ENCODE measurements at places on chromosomes 3 and 15.
A peak's percentile ranks its signal among the peaks of the same experiment; 100 is the strongest.

DNA sequence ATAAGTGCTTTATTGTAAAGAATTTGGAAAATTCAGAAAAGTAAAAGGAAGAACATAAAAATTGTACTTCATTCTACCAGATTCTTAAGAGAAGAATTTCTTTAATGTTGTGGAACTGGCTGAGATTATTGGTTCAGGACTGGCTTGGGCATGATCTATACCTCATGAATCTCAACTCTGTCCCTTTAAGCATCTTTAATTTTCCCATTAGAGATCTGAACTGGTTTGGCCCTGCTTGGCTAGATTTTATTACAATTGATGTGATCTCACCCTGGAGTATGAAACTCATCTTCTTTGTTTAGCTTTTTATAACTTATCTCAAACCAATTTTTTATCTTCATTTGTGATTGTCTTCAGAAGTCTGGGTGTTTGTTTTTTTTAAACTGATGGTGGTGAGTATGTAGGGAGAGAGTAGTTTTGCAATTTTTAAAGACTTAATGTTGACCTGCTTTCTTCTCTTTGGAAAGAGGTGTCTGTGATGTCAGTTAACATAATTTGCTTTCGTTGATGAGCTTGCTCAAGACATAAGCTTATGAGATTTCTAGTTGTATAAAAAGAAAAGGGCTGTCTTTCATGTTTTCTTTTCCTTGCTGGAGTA is 61.9 kb downstream of the ZNF609 start:
- DNase-seq: no peak

DNA sequence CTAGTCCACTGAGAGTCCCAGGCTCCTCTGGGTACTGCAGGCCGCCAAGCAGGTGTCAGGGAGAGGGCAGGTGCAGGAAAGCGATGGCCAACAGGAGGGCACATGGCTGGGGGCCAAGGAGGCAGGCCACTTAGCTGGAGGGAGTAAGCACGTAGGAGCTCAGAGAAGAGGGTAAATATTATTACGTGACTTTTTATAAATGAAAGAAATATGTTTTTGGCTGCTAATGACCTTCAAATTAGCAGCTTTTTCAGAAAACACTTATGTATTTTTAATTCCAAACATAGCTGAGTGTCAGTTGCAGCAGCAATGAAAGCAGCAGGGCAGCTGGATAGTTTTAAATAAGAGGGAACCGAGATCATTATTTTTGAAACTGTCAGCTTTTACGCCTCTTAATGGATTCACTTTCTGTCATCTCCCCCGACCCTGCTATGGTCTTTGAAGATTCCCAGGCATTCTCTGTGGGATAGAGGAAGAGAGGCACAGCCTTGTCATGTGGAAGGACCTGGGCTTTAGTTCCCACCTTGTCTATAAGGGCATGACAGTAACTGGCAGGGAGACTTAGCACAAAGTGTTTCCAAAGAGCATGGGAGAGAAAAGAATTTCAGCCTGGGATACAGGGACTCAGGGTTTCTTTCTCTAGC is 477.1 kb downstream of the EPHB1 start:
- no peak for DNase-seq

DNA sequence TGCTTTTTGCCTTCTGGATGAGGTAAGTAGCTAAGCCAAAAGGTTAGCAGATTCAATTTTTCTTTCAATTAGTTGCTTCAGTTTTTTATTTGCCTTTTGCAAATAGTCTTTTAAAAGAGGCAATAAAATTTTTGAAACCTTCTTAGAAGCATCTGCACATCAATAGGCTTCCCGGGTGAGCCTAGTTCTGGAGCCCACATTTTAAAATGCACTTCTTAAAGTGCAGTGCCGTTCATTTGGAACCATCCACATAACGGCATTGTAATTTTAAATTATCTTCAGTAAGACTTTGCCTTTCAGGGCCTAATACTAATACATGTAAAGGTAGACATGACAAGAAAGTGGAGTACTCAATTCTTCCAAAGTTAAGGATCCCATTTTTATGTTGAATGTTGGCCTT is 269.2 kb downstream of the THSD4 start:
- DNase-seq: no peak

DNA sequence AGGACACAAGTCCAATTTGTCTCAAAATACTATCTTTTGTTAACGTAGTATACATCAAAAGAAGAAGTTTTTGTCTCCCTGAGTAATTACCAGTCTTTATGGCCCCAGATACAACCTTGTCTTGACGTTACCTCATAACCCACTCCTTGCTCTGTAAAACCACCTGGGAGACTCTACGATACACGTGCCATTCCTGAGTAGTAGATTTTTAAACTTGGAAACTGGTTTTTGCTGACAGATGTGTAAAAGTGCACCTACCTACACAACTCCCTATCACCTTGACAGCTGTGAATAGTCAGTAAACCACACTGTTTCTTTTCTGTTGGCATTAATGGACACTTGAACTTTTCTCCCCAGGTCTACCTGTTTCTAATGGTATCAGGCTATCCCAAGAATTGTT is 51.7 kb upstream of the RARB start:
- DNase-seq: no peak

DNA sequence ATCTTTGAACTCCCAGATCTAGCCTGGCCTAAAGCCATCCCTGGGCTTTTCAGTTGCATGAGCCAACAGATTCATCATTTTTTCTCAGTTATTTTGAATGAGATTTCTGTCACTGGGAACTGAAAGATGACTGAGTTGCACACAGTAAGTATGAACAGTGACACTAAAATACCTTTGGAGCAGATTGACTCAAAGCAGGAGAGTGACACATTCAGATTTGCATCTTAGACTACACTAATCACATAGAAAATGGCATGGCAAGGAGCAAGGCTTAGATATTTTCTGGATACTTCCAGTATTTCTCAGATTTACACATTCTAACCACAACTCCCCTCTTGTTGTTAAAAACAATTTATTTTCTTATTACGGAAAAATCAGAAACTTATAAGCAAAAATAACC is 32.8 kb downstream of the SEC62 start:
- DNase-seq: no peak

- no peak for DNase-seq
These were observed 12.7 kb upstream of the TMCO5A start for GRCh38 chr15:37921527-37922385.

DNA sequence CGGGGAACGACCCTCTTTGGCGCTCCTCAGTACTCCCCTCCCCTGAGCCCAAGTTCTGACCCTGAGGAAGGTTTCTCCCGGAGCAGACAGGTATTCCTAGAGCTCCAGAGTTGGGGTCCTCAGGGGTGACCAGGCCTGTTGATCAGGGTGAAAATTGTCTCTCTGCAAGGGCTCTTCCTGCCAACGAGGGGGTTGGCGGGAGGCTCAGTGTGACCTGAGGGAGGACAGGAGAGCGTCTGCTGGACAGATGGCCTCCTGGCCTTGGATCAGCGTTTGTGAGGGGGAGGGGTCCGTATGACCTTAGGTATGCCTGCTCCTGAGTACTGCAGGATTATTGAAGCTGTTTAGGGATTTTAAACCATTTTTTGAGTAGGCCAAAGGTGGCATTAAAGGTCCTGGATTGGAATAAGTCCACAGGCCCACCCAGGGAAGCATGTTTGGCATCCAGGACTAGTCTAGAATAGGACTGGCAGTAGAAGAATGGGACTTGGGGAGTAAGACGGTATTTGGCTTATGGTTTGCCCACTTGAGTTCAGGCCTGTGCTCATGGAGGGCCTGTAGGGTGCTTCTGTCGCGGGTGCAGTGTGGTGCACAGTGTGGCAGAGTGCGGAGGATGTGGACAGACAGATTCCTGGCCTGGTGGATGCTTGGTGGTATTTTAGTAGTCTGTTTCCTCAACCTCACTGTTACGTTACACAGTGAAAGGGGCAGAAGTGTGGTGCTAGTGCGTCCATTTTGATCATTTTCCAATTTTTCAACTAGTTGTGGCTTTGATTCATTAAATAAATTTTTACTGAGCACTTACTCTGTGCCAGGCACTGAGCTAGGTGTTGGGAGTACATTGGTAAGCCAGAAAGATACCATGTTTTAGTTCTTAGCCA is 959 bp downstream of the ZNF592 start:
- peak; percentile 18 for DNase-seq

DNA sequence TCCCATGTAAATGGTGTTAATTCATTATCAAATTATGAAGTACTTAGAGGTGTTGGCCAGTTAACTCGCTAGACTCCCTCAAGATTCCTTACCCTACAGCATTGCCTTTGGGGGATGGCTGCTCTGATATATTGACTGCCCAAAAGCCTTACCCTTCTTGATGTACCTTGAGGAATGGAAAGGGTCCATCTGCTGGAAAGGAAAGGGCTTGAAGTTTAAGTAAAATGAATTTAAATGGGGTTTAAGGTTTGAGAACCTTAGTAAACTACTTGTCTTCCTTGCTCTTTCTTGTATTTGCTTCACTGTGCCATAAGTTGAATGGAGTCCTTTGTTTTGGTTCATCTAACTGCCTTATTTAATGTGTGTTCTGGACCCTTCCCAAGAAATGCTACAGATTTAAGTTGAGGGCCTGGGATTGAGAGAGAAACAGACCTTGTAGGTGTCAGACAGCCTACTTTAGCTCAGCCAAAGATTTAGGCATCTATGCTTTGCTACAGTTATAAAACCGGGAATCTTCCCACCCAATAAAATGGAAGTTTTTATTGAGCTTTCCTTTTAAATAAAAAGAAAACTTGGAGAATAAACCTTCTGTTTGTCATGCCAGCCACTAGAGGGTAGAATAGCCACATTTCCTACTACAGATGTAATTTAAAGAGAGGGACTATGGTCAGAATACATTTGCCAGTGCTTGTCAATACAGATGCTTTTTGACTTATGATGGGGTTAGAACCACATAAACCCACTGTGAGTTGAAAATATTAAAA is 25.3 kb downstream of the CMSS1 start:
- DNase-seq: peak; percentile 54

DNA sequence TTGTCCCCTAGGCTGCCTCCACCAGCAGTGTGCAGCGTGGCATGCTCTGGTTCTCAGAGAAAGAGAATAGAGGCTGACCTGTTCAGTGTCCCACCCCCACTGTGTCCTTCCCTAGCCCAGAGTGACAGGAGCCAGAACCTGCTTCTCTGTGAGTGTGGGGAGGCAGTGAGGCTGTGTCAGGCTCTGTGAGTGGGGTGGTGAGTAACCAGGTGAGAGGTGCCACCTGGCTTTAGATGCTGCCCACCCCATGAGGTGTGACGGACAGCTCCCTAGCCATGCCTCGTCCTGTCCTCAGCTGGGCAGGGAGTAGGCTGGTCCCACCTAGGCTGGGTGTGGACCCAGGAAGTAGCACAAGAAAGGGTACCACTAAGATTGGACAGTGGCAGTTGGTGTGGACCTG is 6.3 kb downstream of the TEX264 start:
- DNase-seq: no peak

DNA sequence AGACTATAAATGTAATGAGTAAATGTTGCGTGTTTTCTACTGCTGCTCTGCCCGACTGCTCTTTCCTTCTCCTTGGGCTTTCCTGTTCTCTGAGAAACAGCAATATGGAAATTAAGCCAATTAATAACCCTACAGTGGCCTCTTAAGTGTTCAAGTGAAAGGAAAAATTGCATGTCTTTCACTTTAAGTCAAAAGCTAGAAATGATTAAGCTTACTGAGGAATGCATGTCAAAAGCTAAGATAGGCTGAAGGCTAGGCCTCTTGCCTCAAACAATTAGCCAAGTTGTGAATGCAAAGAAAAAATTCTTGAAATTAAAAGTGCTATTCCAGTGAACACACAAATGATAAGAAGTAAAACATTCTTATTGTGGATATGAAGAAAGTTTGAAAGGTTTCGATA is 55.0 kb downstream of the ATP2C1 start:
- DNase-seq: no peak

DNA sequence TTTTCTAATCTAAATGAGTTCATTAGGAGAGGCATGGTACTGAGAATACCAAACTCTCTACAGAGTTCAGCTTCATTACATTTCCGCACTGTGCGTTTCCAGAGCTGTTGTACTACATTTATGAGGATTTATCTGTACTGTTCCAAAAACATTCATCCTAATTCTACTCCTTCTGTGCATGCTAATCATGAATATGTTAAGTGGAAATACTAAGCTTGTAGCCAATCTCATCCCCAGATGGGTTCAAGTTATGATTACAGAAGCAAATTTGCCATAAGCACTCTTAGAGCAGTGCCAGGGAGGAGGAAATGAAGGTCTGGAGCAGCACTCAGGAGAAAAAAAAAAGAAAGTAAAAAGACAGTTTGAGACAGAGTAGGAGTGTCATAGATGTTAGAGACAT is 544.3 kb downstream of the GBE1 start:
- DNase-seq: no peak

- DNase-seq: no peak
These were observed 142.4 kb downstream of the TIGIT start for GRCh38 chr3:114436182-114436581.

DNA sequence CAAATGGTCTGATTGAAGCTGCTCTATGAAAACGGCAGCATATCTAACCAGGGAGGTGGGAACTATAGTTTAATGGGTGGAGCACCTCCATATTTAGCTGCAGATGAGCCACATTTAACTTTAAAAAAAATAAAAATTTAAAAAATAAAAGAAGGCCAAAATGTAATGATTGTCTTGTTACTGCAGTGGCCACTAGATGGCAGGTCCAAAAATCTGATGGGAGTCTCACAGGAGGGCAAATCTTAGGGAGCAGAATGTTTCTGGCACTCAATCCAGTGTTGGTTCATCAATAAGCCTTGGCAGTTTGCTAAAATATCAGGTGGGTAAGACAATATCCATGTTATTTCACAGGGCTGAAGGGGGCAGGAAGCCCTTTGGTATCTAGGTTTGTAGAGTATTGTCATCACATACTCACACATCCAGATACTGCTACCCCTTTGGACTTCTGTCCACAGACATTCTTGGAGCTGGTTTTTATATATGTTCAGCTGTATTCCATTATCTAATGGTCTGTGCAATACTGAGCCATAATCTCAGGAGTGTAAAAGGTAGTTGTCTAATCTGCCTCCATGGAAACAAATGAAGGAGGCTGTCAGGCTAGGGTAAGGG is 233.3 kb downstream of the TIGIT start:
- no peak for DNase-seq

DNA sequence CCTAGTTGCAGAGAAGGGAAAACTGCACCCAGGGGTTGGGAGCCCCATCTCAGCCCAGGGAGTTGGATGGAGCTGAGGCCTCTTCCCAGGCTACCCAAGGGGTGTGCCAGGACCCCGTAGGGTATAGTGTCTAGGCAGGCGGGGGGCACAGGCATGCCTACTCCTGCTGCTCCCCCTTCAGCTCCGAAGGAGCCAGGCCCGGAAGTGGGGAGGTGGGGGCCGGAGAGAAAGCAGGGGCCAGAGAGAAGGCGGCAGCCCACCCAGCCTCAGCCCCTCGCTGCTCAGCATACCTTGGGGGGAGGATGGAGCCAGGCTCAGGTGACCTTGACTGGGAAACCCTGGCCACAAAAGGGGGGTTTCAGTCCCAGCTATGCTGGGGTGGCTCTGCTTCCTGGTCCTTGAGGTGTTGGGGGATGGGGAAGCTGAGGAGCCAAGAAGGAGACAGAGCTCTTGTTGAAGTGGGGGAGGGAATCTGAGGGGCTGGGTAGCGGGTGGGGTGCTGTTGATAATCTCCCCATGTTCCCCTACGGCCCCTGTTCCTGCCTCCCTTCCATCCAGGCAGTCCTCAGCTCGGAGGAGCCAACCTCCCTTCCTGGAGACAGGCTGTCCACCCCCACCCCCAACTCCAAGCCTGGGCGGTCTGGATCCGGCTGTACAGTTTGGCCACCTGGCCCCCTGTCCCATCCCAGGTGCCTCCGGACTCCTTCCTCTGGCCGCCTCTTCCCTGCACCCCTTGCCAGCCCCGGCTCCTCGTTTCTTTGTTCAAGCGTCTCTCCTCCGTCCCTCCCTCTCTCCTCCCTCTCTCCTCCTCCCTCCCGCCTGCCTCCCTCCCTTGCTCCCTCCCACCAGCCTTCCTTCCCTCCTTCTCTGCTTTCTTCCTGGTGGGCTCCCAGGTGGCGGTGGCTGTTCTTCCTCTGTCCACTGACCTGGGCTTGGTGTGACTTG is 1.7 kb downstream of the SEMA3F start:
- DNase-seq: no peak

- DNase-seq: peak; percentile 76
These were observed 4.2 kb upstream of the MAGEF1 start for GRCh38 chr3:184715943-184716621.

Measured in astrocyte (in vitro differentiated cells and primary cell).